HCT116 (cell line): ENCODE measurements at places on chromosomes 6 and 20.

DNA sequence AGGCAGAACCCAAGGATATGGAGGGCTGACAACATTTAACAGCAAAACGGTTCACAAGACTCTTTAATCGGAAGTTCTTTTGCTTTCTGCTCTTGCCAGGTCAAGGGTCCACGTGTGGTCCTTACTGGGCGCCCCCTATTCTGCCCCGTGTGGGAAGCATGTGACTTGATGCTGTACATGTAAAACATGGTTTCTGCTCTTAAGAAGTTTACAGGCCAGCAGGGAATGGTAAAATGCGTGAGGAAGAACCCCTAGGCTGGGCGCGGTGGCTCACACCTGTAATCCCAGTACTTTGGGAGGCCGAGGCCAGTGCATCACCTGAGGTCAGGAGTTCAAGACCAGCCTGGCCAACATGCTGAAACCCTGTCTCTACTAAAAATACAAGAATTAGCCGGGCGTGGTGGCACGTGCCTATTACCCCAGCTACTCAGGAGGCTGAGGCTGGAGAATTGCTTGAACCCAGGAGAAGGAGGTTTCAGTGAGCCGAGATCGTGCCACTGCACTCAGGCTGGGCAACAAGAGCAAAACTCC is 19.3 kb downstream of the ZNF217 start:
- H3K36me3 ChIP-seq = peaks cover 54% of the 10 kb centered on the region
- no peaks in the 10 kb centered on the region for H3K27me3 ChIP-seq
- no peak overlapping the region for H3K4me3 ChIP-seq

GRCh38 chr6:4174042-4174441 is 38.7 kb upstream of the ECI2 start:
- H3K27me3 ChIP-seq = no peaks in the 10 kb centered on the region
- H3K4me3 ChIP-seq = no peak overlapping the region
- DNase-seq = no peak
- no peaks in the 10 kb centered on the region for H3K36me3 ChIP-seq
- no peaks in the 10 kb centered on the region for H3K4me1 ChIP-seq

GRCh38 chr20:49541733-49542513 is 26.0 kb downstream of the PTGIS start:
- H3K36me3 ChIP-seq = no peaks in the 10 kb centered on the region
- H3K4me3 ChIP-seq = no peak overlapping the region
- no peaks in the 10 kb centered on the region for H3K27me3 ChIP-seq
- H3K27ac ChIP-seq = no peak overlapping the region

DNA sequence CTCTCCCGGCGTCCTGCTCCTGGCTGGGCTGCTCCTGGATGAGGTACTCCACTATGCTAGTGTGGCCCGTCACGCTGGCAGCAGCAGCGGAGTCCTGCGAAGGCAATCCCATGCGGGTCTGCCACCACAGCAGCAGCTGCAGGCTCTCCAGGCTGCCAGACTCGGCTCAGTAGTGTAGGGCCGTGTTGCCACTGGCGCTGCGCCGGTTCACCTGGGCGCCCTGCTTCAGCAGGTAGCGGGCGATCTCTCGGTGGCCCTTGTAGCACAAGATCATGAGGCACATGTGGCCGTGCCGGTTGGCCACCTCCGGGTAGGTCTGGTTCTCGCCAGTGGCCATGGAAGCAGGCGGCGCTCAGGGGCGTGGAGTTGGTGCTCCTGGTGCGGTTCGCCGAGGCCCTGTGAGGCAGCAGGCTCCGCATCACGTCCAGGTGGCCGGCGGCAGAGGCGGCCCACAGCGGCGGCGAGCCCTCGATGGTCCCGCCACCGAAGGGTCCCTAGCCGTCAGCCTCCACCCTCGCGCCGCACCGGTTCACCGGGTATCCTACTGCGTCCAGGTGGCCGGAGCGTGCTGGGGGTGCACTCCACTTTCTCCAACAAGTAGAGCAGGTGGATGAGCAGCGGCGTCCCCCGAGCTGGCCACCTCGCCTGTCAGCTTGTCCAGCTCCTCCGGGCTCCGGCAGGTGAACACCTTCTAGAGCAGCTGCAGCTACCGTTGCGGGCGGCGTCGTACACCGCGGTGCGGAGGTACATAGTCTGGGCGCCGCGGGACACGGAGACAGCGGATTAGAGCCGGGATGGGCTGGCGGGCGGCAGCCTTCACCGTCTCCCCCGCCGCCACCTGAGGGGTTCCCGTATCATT is 19.8 kb downstream of the RFPL4B start:
- no peak overlapping the region for H3K27ac ChIP-seq
- H3K36me3 ChIP-seq = no peaks in the 10 kb centered on the region
- no peak for DNase-seq
- H3K27me3 ChIP-seq = no peaks in the 10 kb centered on the region
- H3K4me1 ChIP-seq = no peaks in the 10 kb centered on the region
- H3K4me3 ChIP-seq = no peak overlapping the region

GRCh38 chr6:111872401-111873177 is 663 bp downstream of the FYN start:
- no peaks in the 10 kb centered on the region for H3K36me3 ChIP-seq
- peak overlapping the region; percentile 39; the same call in 1 of the 2 replicates for H3K27ac ChIP-seq
- peak overlapping the region; percentile 51 for H3K4me3 ChIP-seq
- no peak for DNase-seq
- H3K4me1 ChIP-seq = peaks cover 13% of the 10 kb centered on the region

DNA sequence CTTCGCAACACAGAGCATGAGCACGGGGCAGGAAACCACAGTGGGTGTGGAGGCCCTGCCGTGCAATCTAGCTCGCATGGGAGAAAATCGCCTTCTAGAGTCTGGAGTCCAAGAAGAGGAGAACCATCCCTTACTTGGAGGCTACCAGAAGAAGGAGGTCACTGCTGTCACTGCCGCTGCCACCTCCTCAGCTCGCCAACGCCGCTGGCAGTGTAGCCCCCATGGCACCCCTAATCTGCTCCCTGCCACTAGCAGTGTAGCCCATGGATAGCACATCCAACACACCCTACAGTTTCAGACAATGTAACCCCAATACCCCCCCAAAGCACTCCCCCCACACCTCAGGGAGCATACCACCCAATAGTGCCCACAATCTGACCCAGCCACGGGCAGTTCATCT is 438.0 kb upstream of the ZNF337 start:
- H3K4me3 ChIP-seq = no peak overlapping the region
- 0 out of 2 replicates have a peak, but pooled peaks cover 11% of the 10 kb centered on the region for H3K27me3 ChIP-seq
- no peak for DNase-seq
- no peaks in the 10 kb centered on the region for H3K36me3 ChIP-seq
- H3K27ac ChIP-seq = no peak overlapping the region

DNA sequence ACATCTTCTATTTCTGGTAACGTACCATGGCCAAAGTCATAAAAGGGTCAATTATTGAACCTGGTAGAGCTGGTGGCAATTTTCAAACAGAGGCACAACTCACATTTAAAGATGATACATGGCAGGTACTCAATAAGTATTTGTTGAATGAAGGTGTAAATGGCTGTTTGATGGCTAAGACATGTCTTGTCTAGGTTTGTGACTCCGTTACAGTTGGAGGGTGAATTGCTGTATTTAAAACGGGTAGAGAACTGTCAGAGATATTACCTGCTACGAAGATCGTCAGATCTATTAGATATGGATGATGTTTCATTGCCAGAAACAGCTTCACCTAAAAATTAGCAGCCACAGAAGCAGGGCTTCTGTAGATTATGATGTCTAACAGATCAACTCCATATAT is 601.9 kb downstream of the PRKN start:
- H3K27ac ChIP-seq = no peak overlapping the region
- no peaks in the 10 kb centered on the region for H3K36me3 ChIP-seq
- no peaks in the 10 kb centered on the region for H3K27me3 ChIP-seq
- no peak for DNase-seq
- no peak overlapping the region for H3K4me3 ChIP-seq
- no peaks in the 10 kb centered on the region for H3K4me1 ChIP-seq

- H3K4me3 ChIP-seq = no peak overlapping the region
- no peak for DNase-seq
- H3K4me1 ChIP-seq = no peaks in the 10 kb centered on the region
- H3K27me3 ChIP-seq = no peaks in the 10 kb centered on the region
Measured at GRCh38 chr6:135522965-135523692, 25.6 kb upstream of the AHI1 start.

- H3K36me3 ChIP-seq = no peaks in the 10 kb centered on the region
- DNase-seq = no peak
- H3K4me1 ChIP-seq = no peaks in the 10 kb centered on the region
- peaks cover 33% of the 10 kb centered on the region for H3K27me3 ChIP-seq
- no peak overlapping the region for H3K4me3 ChIP-seq
- H3K27ac ChIP-seq = no peak overlapping the region
Measured at GRCh38 chr20:19609642-19610223, 148.3 kb upstream of the RIN2 start.

DNA sequence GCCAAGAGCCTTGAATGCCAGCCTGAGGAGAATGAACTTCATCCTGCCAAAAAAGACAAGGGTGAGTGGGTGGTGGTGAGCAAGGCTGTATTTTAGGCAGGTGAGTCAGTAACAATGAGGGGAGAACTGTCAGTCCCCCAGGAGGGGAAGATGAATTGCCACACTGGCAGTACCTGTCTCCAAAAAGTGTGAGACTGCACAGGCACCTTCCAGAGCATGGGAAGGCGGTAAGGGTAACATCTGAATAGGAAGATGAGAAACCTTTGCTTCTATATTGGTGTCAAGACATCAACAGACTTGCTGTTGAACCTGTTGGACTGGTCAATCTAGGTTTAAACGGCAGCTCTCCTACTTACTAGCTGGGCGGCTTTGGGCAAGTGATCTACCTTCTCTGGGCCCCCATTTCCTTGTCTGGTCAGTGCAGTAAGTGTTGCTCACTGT is 30.9 kb downstream of the STK35 start:
- H3K4me1 ChIP-seq = peaks cover 23% of the 10 kb centered on the region
- no peaks in the 10 kb centered on the region for H3K36me3 ChIP-seq
- H3K27me3 ChIP-seq = no peaks in the 10 kb centered on the region
- H3K27ac ChIP-seq = no peak overlapping the region
- H3K4me3 ChIP-seq = no peak overlapping the region

GRCh38 chr20:45034436-45034835 is 66.5 kb downstream of the KCNS1 start:
- no peak for DNase-seq
- H3K27ac ChIP-seq = no peak overlapping the region
- 0 out of 2 replicates have a peak, but pooled peaks cover 4% of the 10 kb centered on the region for H3K36me3 ChIP-seq
- H3K4me3 ChIP-seq = no peak overlapping the region
- H3K27me3 ChIP-seq = no peaks in the 10 kb centered on the region
- H3K4me1 ChIP-seq = peaks cover 26% of the 10 kb centered on the region

GRCh38 chr6:106974999-106975737 is 639 bp upstream of the CD24 start:
- H3K4me3 ChIP-seq = peak overlapping the region; percentile 73
- H3K27me3 ChIP-seq = no peaks in the 10 kb centered on the region
- DNase-seq = no peak
- H3K36me3 ChIP-seq = no peaks in the 10 kb centered on the region
- peaks cover 5% of the 10 kb centered on the region; the same call in 1 of the 2 replicates for H3K4me1 ChIP-seq

GRCh38 chr20:34525709-34526416 is 9.6 kb downstream of the DYNLRB1 start:
- no peaks in the 10 kb centered on the region for H3K27me3 ChIP-seq
- peaks cover 31% of the 10 kb centered on the region for H3K36me3 ChIP-seq
- peaks cover 30% of the 10 kb centered on the region for H3K4me1 ChIP-seq
